ENCODE measurements at places on chromosomes 1 and 21.

GRCh38 chr1:193537266-193538002, 351.0 kb upstream of the B3GALT2 start:
- DNase-seq = no peak

- no peak for DNase-seq
Measured at GRCh38 chr1:228058949-228059633, 23.4 kb upstream of the ARF1 start.

- no peak for DNase-seq
Measured at GRCh38 chr1:171702598-171702997, 39.3 kb downstream of the VAMP4 start.

DNA sequence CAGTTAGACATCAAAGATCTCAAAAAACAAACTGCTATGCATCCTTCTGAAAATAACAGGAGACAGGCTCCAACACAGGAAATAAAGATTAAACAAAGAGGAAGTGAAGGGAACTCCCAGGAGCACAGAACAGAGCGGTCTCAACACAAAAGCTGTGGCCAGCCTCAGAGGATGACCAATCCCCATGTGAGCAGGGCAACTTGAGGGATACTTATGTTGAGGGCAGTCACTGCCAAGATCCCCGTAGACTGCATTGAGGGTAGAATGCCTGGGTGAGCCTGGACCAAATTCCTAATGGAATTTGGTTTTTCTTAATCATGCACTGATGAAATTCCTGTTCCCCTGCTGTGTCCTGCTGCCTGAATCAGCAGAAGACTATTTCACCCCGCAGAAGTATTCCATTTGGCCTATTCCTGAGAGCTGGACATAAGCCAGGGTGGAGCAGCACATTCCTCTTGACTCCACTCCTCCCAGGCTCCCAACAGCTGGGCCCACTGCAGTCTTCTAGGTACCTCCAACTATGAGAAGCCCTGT, 49.0 kb downstream of the JAK1 start:
- peak; percentile 46 for DNase-seq

DNA sequence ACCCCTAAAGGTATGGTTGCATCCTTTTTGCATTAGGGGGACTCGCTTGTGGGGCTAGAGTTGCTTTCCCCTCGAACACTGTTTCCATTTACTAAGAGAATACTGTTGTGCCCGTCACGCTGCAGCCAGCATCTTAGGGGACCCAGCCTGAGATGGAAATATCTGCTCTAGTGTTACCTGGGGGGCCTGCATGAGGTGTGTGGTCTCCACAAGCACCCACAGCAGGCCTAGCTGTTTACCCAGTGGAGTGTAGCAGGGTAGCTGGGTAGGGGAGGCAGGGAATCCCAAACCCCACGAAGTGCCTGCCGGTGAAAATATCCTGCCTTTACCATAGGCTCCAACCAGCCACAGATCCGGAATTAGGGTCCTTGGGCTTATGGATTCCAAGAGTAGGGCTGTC, 303.6 kb downstream of the PTPRU start:
- DNase-seq = no peak
